Stimulated activated CD4-positive, alpha-beta T cell treated with anti-CD3 and anti-CD28 coated beads, Interleukin-1b, Interleukin-23, amount 100 ng/mL, for 4 hours (primary cell): ENCODE measurements at places on chromosomes 11 and 22.

DNA sequence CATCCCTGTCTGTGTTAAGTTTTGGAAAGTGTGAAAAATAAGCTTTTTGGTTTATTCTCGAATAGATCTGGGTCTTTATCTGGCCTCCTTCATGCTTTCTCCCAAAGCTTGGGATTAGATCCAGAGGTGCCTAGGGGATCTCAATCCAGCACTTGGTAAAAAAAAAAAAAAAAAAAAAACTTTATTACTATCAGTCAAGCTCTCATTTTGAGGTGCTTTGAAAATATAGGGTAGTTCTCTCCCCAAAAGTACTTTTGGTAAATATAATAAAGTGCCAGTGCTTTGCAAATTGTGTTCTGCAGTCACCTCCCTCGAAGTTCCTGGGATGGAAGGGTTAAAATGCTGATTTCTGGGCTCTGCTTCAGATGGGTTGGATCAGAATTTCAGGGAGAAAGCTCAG lies 15.5 kb upstream of the CEP295 start:
- no peak for DNase-seq

DNA sequence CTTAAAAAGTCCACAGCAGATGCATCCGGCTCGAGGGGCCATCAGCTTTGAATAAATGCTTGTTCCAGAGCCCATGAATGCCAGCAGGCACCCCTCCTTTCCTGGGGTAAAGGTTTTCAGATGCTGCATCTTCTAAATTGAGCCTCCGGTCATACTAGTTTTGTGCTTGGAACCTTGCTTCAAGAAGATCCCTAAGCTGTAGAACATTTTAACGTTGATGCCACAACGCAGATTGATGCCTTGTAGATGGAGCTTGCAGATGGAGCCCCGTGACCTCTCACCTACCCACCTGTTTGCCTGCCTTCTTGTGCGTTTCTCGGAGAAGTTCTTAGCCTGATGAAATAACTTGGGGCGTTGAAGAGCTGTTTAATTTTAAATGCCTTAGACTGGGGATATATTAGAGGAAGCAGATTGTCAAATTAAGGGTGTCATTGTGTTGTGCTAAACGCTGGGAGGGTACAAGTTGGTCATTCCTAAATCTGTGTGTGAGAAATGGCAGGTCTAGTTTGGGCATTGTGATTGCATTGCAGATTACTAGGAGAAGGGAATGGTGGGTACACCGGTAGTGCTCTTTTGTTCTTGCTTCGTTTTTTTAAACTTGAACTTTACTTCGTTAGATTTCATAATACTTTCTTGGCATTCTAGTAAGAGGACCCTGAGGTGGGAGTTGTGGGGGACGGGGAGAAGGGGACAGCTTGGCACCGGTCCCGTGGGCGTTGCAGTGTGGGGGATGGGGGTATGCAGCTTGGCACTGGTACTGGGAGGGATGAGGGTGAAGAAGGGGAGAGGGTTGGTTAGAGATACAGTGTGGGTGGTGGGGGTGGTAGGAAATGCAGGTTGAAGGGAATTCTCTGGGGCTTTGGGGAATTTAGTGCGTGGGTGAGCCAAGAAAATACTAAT lies 1.9 kb downstream of the NEAT1 start:
- peak; percentile 59 for DNase-seq

GRCh38 chr11:118049771-118050170 lies 27.1 kb upstream of the TMPRSS4 start:
- no peak for DNase-seq

GRCh38 chr11:2669634-2670469 lies 29.9 kb downstream of the KCNQ1OT1 start:
- no peak for DNase-seq

GRCh38 chr11:2144544-2145248 lies 5.5 kb upstream of the IGF2 start:
- DNase-seq: no peak

DNA sequence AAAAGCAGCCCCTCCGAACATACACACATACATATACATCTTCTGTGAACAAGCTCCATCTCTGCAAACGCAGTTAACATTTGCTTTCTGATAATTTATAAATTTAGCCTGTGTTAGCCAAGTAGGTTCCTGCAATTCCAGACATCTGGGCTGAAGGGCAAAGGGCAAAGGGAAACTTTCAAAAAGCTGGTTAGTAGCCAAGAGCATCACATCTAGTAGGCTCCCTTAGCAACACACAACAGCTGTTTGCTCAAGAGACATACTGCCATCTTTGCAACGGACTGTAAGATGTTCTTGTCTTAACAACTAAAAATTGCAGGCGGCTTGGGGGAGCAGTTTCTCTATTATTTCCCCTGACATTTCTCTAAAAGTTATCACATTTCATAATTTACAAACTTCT lies 134.9 kb downstream of the RBFOX2 start:
- DNase-seq: no peak

DNA sequence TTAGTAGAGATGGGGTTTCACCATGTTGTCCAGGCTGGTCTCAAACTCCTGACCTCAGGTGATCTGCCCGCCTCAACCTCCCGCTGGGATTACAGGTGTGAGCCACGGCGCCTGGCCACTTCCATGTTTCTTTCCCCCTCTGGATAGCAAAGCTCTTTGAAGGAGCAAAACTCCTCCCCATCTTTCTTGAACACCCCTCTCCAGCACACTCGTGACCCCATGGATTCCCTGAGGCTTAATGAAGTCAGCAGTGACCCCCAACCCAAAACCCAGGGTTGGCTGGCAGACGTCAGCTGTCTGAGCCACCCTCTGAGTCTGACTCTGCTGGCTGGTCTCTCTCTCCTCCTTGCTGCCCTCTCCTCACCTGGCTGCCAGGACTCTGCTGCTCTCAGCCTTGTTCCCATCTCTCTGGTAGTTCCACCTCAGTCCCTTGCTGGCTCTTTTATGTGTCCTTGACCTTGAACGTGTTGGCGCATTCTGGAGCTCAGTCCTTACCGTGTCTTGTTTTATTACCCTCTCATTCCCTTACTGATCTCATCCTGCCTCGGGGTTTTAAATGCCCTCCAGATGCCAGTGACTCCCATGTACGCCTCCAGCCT lies 44.5 kb downstream of the PARVG start:
- no peak for DNase-seq

DNA sequence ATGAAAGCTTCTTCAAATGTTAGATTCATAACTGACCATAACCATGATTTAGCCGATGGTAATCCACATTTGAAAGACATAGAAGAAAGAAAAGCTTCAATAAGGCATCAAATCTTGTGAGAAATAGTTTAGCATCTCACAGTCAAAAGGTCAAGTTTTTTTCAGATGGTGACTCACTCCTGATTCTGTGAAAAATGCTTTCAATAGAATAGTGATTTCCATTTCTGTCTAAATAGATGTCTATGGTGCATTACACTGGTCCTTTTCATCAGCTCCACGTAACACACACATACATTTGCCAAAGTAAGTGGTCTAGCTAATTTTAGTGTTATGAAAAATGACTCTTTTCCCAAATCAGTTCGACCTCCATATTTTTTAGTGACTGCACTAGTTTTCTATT lies 139.2 kb downstream of the LRRC4C start:
- no peak for DNase-seq

DNA sequence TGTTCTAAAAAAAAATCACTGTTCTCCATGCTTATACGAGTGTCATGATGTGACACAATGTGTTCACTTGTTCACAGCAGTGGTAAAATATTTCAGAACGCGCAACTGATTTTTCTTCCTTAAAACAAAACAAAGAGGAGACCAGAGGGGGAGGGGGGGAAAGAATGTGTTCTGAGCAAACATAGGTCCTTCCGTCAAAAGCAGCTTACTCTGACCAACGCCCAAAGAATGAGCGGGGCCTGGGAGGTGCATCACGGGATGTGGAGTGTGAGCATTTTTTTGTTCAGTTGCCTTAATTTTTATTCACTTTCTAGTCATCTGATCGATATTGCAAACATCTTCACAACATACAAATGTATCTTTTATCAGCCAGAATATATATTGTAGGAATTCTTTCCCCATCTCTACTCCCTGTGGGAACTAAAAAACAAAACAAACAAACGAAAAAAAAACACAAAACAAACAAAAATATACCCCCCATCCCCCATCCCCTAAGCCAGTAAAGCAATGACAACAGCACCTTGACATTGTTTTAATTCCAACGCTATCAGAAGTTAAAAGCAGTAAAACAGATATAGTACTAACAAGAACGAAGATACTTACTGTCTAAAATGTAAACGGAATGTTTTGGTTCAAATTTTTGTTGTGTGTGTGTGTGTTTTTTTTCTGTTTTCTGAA lies 43.3 kb downstream of the BDNF start:
- no peak for DNase-seq

GRCh38 chr11:103257360-103257759 lies 148.1 kb downstream of the DYNC2H1 start:
- no peak for DNase-seq

- DNase-seq: no peak
Observed at GRCh38 chr11:18492888-18493287, 33.9 kb downstream of the TSG101 start.

DNA sequence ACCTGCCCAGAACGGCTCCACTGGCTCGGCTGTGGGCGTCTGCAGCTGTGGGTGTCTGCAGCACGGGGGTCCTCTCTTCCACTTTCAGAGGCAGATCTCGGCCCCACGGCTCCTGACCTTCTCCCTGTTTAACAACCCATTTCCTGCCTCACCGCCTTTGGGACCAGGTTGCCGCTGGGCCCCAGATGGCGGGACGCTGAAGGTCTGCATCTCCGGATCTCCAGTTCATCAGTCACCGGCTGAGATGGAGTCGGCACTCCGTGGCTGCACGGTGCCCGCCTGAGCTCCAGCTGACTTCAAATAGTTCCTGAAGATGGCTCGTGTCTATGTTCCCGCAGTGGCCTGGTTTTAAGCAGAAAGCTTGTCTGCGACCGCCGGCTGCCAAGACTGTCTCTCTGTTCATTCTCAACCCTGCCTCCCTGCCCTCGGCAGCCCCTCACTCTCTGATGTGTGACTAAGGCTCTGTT lies 475.9 kb downstream of the BRD1 start:
- DNase-seq: no peak

- DNase-seq: no peak
Observed at GRCh38 chr22:37806409-37807333, 1.1 kb upstream of the GCAT start.

DNA sequence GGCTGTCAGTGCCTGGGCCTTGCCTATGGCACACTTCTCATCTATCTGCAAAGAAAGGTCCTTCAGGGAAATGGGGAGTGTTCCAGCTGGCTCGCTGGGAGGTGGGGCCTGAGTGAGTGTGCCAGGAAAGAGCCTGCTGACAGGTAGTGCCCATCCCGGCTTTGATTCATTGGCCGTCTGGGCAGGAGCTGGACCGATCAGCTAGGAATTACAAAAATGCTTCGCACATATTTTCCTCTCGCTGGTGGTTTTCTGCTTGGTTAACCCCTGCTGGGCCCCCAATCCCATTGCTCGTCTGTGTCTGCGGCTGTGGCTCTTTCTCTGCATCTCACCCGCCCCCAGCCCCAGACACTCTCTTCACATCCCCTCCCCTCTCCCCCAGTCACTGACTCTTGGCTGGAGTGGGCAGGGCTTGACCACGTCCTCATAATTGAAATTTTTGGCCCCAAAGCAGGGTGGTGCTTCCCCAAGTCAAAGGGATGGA lies 10.8 kb downstream of the LIF start:
- DNase-seq: no peak

DNA sequence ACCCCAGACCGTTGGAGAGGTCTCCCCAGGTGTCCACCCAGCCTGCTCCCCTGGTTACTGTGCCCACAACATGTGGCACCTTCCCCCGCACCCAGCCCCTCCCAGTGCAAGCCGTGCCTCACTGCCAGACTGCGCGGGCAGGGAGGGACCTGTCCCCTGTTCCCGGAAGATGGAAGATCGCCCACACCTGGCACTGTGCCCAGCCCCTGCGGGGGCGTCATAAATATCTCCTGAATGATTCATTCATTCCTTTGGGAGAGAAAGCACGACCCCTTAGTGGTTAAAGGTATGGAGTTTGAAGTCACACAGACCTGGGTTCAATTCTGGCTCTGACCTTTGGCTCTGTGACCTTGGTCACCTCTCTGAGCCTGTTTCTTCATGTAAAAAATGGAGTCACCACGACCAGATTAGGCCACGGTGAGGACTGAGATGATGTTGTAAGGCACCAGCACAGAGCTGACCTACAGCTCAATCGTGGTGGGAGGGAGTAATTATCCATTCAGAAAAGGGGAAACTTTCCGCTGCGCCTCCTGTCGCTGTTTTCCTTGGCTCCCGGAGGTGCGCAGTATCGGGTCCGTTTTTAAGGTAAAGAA lies 497 bp upstream of the SYT12 start:
- no peak for DNase-seq

DNA sequence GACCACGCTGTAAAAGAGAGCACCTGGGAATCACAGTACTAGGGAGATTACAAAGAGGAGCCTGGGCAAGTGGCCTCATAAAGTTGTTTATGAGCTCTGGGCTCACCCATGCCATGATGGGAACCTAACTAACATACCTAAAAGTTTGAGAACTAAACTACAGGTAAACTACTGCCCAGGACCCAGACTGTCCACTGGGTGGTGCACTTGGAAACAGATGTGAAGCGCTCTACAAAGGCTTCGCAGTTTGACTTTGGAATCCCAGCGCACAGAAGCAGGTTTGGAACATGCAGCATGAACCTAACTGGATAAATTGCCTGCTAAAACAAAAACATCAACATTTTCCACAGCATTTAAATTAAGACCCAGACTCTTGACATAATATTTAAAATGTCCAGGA lies 418.6 kb downstream of the FAM181B start:
- DNase-seq: no peak

GRCh38 chr22:24244144-24244787 lies 616 bp downstream of the GGT5 start:
- DNase-seq: no peak

GRCh38 chr22:26535603-26535908 lies 23.3 kb upstream of the TFIP11 start:
- DNase-seq: no peak

DNA sequence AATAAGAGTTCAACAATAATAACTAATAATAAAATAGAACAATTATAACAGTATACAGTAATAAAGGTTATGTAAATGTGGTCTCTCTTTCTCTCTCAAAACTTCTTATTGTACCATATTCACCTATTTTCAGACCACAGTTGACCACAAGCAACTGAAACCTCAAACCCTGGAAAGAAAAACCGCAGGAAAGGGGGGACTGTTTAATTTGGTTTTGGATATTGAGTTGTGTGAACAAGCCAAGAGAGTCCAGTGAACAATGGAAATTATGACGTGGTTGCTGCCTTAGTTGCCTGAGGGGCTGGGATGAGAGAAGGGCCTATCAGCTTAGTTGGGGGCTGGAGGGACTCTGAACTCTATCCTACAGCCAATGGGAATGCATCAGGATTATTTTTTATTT lies 178.7 kb upstream of the POU2AF2 start:
- DNase-seq: no peak

GRCh38 chr11:124746621-124747243 lies 5.3 kb downstream of the VSIG2 start:
- peak; percentile 71 for DNase-seq

- DNase-seq: no peak
Observed at GRCh38 chr11:36411202-36411640, 98.9 kb downstream of the TRAF6 start.

GRCh38 chr11:10920205-10920604 lies 62.4 kb upstream of the ZBED5 start:
- DNase-seq: no peak

DNA sequence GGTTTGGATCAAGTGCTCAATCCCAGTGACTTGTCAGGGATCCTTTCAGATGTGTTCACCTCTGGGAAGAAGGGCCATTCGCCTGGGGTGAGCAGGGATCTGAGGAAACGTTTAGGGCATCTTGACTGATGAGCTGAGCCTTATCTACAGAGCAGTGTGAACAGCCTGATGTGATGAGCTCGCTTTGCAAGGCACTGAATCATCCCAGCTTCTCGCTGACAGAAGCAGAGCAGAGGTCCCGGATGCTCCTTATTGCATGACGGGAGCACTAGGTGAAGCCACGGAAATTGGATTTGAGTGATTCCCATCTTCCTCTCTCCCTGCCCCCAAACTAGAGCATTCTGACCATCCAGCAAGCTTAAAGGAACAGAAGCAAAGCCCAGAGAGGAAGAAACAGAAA lies 46.5 kb downstream of the SEZ6L start:
- no peak for DNase-seq
